Amygdala (tissue), 56 donors: ENCODE measurements at places on chromosomes 6 and 20.
A peak's percentile ranks its signal among the peaks of the same experiment; 100 is the strongest.

DNA sequence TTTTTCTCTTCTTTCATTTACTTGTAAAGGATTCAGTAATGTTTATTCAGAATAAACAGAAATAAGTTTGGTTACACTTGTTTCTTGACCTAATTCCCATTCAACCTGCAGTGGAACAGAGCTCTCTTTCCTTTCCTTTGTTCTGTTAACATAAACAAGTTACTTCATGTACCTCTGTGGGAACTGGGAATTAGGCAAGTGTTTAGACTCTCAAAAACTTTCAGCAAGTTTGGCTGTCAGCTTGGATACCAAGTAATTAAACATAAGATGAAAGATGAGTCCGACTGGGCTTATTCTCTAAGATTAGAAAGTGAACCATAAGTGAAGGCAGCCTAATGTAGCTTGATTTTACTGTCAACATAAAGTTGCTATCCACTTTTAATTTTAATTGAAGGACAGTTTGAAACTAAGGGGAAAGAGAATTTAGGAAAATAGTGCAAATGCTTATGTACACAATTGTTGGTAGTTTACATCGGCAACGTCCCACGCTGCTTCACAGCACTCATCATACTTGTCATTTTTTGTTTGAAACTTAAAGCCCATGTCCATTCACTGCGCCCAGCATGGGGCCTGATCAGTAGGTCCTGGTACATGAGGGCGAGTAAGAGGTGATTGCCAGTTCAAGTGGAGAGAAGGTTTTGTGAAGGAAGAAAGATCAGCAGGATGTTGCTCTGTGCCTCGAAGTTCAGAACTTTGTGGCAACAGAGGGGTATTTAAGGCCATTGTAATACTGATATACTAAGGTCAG, 113.0 kb downstream of the PLEKHG1 start:
- DNase-seq, result no peak

- no peak for DNase-seq
Observed at GRCh38 chr6:136795386-136795785, 3.1 kb upstream of the MAP3K5 start.

GRCh38 chr6:3147914-3148757, 9.2 kb downstream of the TUBB2A start:
- no peak for DNase-seq

DNA sequence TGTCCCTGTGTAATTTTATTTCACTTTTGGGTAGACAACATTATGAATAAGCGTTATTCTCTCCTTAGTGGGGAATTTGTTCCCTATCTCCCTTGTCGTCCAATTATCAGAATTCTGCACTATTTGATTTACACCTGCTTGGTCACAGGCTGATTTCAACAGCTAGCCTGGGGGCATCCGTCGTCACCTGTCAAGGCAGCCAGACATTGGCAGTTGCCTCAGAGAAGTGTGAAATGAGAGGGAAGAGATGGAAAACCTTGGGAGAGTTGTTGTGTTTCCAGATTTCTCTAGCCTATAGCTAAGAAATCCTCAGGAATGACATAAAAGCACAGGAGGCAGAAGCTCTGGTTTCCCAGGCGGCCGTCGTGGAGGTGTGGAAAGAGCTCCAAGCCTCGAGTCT, 891 bp upstream of the GHRH start:
- no peak for DNase-seq

DNA sequence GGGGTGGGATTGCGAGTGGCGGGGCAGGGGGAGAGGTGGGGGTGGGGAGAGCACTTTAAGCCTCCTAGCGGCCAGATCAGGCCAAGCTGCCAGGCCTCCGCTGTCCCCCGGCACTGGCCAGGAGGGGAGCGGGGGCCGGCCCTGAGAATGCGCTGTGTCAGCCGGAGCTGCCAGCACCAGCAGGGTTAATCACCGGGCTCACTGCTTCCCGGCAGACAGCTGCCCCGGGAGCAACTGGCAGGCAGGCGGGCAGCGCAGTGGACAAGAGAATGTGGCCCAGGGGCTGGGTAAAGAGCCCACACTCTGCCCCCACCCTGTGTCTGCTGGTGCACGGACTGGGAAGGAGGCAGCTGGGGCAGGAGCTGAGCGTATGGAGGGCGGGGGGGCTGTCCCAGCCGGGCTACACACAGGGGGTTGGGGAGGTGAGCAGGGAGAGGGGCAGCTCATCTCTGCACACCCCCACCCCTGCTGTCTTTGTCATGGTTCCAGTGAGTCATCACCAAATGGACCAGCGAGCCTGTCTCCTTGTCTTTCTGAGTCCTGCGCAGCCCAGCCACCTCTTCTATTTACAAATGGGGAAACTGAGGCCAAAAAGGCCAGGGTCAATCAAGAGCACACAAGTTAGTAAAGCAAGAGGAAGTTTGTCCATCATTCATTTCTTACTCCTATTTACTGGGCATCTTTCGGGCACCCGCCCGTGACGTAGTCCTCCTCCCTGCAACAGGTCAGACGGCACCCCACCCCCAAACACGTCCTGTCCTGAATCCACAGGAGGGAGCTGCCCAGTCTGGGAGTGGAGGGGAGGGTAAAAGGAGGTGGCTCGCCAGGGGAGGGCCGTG, 2.1 kb upstream of the LAMA5 start:
- DNase-seq, result no peak

- no peak for DNase-seq
Observed at GRCh38 chr20:39983655-39984054, 705.4 kb downstream of the MAFB start.

DNA sequence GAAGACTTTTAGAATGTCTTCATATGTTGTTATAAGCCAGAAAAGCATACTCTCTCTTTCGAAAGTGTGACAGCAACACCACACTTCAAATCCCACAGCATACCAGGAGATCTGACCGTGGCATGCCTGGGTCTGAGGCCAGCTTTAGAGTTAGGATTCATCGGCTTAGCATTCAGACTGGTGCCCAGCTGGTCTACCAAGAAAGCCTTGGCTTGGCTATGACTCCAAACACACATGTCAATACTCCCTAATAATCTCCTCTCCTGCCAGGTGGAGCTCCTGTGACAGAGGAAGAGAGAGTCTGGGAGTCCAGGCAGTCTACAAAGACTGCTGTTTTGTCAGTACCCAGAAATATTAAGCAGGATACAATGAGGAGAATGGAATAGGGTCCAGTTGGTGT, 77.1 kb upstream of the MAN1A1 start:
- DNase-seq, result no peak

DNA sequence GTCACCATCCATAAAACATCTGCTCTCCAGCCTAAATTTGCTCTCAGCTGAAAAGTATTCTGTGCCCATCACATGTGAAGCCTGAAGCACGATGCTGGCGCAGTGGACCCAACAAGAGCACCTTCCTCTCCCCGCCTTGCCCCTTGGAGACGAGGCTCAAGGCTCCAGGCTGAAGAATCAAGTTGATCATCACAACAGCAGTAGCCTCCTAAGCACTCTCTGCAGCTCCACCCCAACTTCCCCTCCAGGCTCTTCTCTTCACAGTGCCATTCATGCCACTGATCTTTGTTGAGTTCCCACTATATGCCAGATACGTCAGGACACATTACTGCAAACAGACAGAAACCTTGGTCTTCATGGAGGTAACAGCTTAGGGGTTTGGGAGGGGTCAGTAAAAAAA, 41.6 kb upstream of the ZNF217 start:
- DNase-seq, result no peak

- no peak for DNase-seq
Observed at GRCh38 chr20:10282979-10283456, 64.4 kb downstream of the SNAP25 start.

DNA sequence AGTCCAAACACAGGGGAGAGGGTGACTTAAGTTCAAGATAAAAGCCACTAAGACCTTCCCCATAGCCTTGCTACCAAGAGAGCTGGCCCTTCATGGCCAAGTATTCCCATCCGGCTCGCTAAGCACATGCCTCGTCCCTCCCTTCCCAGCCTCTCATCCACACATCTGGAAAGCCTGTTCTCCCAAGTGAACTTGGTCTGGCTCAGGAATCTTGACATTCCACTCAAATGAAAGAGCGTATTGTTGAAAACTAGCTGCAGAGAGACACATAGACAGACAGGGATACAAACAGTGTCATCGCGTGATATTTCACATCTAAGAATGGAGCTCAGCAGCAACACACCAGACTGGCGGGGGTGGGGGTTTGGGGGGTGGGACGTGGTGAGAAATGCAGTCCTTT, 182.8 kb upstream of the FOXQ1 start:
- no peak for DNase-seq

DNA sequence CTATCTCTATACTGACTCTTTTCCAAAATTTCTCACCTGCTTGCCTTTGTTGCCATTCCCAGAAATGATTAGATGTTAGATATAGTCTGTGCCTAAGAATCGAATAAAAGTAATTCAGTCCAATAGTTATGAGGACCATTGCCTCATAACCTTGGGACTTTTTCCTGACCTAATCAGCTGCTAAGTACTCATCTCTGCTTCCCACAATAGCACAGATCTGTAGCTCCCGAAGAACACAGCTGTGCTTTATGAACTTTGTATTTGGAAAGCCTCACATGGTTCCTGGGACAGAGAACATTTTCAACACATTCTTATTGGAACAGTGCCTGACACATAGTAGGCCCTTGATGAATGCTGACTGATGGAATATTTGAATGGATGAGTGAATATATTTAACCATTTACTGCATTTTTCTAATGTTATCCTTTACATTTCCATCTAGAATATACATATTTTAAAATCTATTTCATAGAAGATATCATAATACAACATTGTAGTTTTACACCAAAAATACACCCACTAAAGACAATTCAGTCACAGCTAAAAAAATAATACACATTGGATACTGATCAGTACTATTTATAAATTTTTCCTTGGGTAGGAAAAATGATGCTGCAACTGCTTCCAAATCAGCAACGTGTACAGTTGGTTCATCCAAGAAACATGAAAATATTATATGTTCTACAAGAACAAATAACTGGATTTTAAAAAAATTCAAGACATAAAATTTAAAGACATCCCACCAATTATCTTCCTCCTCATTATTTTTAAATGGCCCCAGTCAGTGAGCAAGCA, 53.9 kb downstream of the HS3ST5 start:
- no peak for DNase-seq

- no peak for DNase-seq
Observed at GRCh38 chr6:25537349-25538018, 114.5 kb upstream of the SCGN start.

GRCh38 chr6:160041608-160042007, 72.7 kb downstream of the IGF2R start:
- peak; percentile 9 for DNase-seq

DNA sequence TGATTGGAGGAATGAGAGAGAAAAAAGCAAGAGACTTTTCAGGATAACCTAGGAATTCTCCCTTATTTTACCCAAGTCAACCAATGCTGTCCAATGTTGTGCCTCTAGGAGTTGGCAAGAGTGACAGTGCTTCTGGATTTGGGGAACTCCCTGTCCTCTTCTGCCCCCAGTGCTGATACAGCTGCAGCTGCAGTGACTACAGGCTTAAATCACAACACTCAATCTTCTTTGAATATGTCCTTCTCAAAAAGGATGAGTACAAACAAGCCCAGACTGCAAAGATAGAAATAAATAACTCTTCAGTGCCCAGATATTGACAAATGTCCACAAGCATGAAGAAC, 141.0 kb upstream of the COL21A1 start:
- DNase-seq, result no peak

- no peak for DNase-seq
Observed at GRCh38 chr20:51840865-51841264, 38.5 kb upstream of the SALL4 start.

- no peak for DNase-seq
Observed at GRCh38 chr6:22526736-22527135, 42.6 kb upstream of the HDGFL1 start.

GRCh38 chr6:138291849-138292181, 73.5 kb upstream of the PBOV1 start:
- no peak for DNase-seq

GRCh38 chr6:119012521-119012920, 65.9 kb downstream of the FAM184A start:
- no peak for DNase-seq

DNA sequence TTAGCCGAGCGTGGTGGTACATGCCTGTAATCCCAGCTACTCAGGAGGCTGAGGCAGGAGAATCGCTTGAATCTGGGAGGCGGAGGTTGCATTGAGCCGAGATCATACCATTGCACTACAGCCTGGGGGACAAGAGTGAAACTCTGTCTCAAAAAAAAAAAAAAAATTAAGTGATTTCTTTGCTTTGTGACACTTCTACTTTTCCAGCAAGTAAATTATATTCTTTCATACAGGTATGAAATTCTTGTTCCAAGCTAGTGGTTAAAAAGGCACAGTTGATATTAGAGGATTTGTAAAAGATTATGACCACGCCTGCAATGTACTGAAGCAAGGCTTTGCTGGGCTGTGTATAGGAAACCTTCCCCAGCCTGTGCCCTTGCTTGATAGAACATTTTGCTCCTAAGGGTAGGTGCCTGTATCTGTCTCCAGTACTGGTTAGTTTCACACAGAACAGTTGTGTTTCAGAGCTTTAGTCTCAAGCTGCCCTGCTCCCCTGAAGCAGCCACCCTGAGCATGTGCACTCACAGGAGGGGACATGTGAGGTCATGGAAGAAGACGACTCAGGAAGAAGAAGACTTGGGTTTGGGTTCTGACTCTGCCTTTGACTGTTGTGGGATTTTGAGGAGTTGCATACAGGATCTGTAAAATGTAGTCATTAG, 10.2 kb downstream of the PTPN1 start:
- no peak for DNase-seq

- DNase-seq, result no peak
Observed at GRCh38 chr20:454951-455350, 7.4 kb downstream of the TBC1D20 start.
